ENCODE measurements at places on chromosomes 11 and 22.

DNA sequence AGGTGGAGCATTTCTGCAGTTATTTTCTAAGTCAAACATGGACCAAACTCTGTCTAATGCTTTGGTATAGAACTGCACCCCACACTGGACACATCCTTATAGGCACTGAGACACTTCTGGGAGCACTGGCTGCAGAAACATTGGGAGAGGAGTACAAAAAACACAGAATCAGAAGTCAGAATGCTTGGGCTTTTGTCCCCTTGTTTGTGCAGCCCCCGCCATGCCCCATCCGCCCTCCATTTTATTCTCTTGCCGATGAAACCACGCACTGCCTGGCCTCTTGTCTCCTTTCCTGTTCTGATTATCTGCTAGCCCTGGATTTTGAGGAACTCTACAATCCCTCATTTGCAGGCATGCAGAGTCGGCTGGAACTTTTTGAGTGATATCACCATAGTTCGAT is 1201.2 kb downstream of the TBC1D22A start:
- DNase-seq: no peak

- DNase-seq: no peak
Measured at GRCh38 chr11:60349990-60350389, 22.9 kb downstream of the MS4A6E start.

GRCh38 chr11:19650467-19650866 is 62.2 kb upstream of the NAV2 start:
- no peak for DNase-seq

- DNase-seq: peak; percentile 40
Measured at GRCh38 chr22:37197451-37198257, 9.6 kb upstream of the C1QTNF6 start.

- no peak for DNase-seq
Measured at GRCh38 chr11:44809283-44809682, 82.5 kb downstream of the TSPAN18 start.

DNA sequence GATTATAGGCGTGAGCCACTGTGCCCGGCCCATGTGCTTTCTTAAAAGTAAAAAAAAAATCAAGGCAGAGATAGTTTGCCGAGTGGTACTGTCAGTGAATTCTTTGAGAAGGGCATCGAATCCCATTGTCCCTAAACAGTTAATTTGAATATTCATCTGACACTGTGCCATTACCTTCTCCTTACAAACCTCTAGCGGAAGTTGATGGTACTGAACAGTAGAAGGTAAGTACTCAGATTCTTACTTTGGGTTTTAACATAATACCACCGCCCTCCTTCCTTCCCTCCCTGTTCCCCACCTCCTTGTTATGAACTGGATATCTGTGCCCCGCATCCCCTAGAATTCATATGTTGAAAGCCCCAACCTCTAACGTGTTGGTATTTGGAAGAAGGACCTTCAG is 58.2 kb upstream of the CLMP start:
- DNase-seq: no peak

DNA sequence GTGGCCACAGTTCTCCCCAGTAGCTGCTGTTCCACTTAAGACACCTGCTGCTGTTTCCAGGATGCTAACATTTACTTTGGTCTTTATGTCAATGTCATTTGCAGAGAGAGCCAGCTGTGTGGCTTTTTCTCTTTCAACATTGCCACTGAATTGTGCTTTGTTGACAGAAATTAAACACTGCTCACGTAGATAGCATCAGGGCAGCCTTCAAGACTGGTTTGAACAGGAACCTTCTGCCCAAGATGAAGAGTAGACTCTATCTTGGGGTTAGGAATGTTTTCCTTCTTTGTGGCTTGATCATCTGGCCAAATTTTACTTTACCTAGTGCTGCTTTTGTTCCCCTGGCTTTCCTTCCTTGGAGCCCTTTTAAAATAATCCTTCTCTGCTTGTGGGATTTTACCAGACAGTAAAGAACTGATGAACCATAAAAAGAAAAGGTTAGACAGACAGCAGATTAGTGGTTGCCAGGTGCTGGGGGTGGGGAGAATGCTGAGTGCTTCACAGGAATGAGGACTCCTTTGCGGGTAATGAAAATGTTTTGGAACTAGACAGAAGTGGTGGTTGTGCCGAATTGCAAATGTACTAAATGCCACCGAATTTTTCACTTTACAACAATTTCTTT is 22.7 kb upstream of the XBP1 start:
- DNase-seq: no peak

GRCh38 chr11:2767801-2768200 is 68.0 kb upstream of the KCNQ1OT1 start:
- DNase-seq: no peak

DNA sequence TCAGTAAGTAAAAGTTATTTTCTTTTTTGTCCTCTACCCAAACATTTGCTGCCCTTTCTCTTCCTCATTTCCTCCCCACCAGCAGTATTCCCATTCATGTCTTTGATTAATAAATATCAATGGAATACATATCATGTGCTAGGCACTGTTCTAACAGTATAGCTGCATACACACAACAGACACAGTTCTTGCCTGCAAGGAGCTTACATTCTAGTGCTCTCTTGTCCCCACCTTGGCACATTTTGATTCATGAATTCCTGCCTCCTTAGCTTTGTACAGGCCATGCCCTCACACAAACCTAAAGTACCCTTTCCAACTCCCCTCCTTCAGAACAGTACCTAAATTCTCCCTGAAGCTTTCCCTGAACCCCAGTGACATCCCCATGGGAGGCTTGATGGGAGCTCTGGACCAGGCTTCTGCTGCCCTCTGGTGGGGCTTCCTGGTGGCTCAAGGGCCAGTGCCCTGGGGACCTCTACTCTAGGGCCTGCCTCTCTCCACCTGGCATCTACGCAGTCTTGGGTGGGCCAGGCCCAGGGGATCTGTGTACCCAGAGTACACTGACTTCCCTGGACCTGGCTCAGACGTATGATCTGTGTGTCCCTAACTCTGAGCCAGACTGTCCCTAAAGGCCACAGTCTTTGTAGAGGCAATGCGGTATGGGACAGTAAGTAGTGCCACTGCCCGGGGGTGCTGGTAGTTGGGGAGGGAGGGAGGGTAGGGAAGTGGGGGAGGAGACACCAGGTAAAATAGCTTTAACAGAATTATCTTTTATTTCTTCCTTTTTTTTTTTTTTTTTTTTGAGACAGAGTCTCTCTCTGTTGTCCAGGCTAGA is 14.1 kb downstream of the RPS13 start:
- DNase-seq: peak; percentile 23

Measured in umbilical cord (tissue), 2 donors.